Vagina (tissue), 2 donors: ENCODE measurements at places on chromosomes 1 and 21.

GRCh38 chr1:60010690-60011089, 62.9 kb downstream of the C1orf87 start:
- no peak for DNase-seq

- DNase-seq = no peak
Observed at GRCh38 chr1:152374451-152374850, 14.6 kb upstream of the FLG2 start.

- no peak for DNase-seq
Observed at GRCh38 chr1:110211496-110212168, 1.5 kb downstream of the KCNC4 start.

DNA sequence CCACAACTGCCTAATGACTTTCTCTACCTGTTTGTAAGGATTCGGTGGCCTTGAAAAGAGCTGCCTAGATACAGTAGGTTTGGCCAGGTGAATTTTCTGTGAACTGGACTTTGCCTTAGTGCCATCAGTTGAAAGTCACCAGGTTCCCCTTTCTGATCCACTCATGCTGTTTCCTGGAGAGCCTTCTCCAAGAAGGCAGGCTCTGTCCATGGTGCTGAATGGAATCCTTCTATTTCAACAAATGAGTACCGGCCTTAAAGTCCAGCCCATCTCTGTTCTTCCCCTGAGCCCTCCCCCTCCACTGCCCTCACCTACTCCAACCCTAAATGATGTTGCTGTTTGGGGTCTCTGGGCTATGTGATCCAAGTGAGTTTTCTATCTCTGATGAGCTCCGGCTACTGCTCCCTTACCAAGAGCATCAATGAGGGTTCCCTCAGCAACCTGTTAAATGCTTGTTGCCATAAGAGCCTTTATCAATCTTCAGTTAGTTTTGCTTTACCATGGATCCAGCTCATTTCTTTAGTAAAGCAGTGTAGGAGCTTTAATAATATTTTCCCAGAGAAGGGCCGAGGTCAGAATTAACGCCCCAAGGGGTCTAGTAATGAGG, 500.4 kb downstream of the PTPRU start:
- DNase-seq = no peak

DNA sequence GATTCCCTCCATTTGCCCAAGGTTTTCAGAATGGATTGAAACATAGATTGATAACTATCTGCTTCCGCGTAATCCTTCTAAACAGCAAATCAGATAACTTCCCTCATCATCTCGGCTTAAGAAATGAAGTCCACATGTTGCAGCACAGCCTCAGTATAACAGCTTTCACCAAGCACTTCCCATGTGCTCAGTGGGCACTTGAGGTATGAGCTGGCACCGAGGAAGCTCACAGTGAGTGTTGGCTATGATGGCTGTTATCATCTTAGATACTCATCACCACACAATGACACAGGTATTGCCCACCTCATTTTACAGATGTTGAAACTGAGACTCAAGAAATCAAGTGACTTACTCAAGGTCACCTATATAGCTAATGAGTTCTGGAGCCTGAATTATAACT, 43.2 kb downstream of the RCSD1 start:
- no peak for DNase-seq
